ENCODE measurements at places on chromosomes 2 and 18.

DNA sequence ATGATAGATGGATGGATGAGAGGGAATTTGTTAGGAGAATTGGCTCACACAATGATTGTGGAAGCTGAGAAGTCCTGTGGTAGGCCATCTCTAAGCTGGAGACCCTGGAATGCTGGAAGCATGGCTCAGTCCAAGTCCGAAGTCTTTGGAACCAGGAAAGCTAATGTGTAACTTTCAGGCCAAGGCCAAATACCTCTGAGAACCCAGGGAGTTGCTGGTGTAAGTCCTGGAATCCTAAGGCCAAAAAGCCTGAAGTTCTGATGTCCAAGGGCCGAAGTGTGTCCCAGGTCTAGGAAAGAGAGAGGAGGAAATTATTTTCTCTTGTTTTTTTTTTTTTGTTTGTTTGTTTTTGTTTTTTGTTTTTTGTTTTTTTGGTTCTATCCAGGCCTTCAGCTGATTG lies 492.2 kb upstream of the GCFC2 start:
- DNase-seq, result no peak

DNA sequence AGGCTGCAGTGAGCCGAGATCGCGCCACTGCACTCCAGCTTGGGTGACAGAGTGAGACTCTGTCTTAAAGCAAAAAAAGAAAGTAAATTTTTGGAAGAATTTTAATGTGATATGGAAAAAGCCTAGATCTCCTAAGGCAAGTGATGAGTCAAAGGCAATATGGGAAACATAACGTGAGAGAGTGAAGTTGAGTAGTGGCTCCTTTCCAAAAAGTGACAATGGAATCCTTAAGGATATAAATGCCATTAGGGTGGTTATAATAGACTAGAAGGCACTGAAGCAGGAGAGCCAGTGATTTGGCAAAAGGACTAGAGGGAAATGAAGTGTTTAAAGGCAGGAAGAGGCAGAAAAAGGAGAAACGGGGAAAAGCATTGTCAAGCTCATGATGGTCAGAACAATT lies 25.6 kb downstream of the ARHGAP28 start:
- DNase-seq, result no peak

GRCh38 chr18:11495441-11495840 lies 114.0 kb upstream of the SLC35G4 start:
- DNase-seq, result no peak

- no peak for DNase-seq
These were observed 107.2 kb upstream of the UGP2 start for GRCh38 chr2:63734510-63734909.

GRCh38 chr2:213121690-213122089 lies 29.7 kb downstream of the IKZF2 start:
- no peak for DNase-seq

DNA sequence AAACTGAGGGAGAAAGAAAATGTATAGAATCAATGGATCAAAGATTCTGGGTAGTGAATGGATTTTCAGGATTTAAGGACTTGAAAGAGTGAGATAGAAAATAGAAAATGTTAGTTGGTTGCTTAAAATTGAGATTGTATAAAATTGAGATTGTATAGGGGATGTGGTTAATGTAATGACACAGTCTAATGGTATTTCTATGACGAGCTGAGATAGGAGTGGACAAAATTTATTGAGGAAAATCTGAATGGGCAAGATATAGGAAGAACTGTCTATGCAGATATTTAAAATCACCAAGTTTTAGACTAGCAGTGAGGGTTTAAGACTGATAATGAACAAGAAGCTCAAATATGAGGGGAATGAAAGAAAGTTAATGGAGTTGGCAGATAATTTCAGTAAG lies 406.6 kb downstream of the NYAP2 start:
- no peak for DNase-seq

GRCh38 chr18:36592282-36592681 lies 236.5 kb downstream of the TPGS2 start:
- DNase-seq, result no peak

DNA sequence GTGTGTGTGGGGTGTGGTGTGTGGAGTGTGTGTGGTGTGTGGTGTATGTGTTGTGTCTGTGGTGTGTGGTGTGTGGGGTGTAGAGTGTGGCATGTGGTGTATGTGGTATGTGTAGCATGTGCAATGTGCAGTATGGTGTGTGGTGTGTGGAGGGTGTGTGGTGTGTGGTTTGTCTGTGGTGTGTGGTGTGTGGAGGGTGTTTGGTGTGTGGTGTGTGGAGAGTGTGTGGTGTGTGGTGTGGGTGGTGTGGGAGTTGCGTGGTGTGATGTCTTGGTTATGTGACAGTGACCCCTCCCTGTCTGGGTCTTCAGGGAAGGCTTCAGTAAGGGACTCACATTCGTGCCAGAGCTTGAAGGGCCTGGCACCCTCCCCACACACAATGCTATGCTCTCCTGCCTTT lies 718.2 kb upstream of the SOX11 start:
- no peak for DNase-seq

- DNase-seq, result no peak
These were observed 237.4 kb upstream of the REV1 start for GRCh38 chr2:99727199-99727598.

DNA sequence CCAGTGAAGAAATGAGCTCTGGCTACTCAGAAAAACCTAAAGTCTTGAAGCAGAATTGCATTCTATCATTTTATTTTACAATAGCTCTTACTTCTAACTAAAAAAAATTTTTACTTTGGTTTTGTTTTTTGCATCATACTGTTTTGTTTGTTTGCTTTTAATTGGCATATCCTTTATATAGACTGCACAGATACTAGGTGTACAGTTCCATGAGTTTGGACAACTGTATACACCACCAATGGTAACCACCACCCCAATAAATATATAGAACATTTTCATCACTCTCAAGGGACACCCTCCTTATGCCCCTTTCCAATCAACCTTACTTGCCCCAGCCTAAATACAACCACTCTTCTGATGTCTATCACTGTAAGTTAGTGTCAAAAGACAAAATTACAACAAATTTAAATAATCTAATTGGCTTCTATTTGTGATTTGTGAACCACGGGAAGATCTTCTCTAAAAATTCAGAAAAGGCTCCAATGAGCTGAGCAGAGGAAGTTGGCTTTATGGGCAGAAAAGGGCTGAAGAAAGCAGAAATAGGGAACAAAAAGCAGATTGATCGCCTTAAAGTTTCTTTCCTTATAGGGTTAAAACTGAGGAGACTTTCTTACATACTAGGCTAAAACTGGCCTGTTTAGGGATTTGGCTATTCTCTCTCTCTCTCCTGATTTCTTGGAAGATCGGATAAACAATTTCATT lies 22.2 kb upstream of the SOS1 start:
- no peak for DNase-seq

DNA sequence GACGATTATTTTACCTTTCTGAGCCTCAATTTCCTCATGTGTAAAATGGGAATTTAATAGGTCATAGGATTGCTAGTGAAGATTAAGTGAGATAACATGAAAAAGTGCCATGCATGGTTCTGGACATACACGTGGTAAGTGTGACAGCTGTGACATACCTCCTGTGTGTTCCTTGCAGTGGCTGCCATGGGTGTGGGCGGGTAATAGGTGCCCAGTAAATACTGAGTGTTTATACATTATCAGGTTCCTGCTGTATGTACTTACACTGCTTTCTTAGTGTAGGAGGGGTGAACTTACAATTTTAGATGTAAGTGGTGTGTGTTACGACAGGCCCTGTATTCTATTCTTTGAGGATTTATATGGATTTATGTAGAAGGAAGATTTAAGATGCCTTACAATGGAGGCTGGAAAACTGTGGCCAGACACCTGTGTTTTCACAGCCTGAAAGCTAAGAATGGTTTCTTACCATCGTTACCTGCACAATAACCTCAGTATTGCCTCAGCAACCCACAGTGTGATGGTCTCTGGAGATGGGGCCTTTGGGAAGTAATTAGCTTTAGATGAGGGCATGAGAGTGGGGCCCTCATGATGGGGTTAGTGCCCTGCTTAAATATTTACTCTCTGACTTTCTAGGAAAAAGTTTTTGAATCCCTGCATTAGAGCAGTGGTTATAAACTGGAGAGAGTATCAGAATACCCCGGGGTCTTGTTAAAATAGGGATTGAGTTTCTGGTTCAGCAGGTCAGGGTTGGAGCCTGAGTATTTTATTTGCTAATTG lies 78.1 kb downstream of the ASAP2 start:
- DNase-seq, result no peak
